Fibroblast of the conjunctiva (primary cell): ENCODE measurements at places on chromosomes 3 and 15.

DNA sequence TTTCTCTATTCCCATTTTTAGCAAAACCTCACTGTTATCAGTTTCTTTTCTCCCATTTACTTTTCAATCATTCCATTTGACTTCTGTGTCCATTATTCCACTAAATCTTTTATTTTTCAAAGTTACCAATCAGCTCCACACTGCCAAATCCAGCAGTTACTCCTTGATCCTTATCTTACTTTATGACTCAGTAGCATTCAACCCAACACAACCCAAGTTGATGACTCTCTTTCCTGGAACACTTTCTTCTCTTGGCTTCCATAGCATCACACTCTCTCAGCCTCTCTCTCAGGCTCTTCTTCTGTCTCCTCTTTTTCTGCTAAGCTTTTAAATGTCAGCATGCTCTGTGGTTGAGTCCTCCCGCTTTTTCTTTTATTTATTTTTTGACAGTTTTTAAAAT, 36.3 kb downstream of the RASGRP1 start:
- no peak for DNase-seq

DNA sequence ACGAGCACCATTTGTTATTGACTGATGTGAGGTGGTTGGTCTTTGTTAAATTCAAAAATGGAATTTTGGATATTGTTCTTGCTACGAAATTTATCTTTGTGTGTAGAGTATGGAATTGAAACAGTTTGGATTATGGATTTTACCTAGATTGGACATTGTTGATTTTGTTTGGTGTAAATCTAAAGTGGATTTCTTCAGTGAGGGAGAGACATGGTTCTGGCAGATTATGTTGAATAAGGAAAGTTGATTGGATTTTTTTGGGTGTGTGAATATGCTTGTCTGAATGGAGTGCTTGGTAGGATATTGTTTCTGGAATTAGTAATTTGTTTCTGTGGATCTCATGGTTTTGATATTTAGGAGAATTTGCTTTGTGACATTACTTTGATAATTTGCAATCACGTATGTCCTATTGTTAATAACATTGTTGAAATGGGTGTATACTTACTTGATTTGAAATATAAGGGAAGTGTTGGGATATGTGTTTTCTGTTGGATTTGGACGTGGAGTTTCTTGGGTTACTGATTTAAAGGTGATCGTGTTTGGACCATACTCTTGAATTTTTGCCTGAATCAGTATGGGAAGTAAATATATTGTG, 1.0 kb upstream of the CHD2 start:
- no peak for DNase-seq

GRCh38 chr3:52028572-52028971, 27.8 kb downstream of the DUSP7 start:
- DNase-seq, result no peak

DNA sequence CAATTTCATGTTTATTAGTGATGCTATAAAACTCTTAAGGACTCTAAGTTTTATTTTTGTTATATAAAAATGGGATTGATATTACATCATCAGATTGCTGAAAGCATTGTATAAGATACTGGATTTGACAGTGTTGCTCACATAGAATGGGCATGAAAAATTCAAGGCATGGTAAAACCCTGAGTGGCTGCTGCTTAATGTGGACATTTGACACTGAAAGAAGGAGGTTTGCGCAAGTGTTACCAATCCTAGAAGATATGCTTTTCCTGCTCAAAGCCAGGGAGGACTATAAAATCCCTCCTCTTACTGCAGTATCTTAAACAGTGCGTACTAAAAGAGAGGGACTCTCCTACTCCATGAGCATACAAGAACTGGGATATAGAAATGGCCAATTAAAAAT, 65.8 kb upstream of the PTX3 start:
- no peak for DNase-seq

GRCh38 chr15:67403428-67404154, 117.3 kb upstream of the C15orf61 start:
- DNase-seq, result no peak

GRCh38 chr15:46854564-46854963, 862.7 kb upstream of the SEMA6D start:
- no peak for DNase-seq

GRCh38 chr3:150922611-150923010, 17.4 kb upstream of the MINDY4B start:
- DNase-seq, result no peak

- DNase-seq, result no peak
These were observed 11.4 kb downstream of the TRAK1 start for GRCh38 chr3:42102571-42102970.

DNA sequence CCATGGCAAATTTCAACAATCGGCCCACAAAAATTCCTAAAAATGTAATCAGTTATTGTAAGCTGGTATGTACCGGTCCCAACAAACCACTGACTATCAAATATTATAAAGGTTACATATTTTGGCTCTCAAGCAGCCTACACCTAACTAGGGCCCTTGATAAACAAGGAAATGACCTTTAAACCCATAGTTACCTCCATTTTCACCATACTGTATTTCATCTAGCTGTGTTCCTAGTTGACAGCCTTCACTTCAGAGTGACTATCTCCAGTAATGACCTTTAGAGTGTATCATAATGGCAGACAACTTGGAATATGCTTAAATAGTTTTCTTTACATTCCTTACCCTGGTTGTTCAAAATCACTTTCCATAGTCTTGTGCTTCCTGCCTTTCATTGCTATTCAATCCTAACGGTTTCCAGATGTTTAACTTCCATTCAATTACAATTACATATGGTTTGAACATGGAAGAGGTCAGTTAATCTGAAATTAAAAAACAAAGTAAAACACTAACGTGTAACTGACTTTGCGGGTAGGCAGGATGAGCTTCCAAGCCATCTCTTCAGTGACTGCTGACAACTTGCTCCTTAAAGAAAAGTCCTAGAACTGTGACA, 111.9 kb upstream of the TSC22D2 start:
- no peak for DNase-seq

- no peak for DNase-seq
These were observed 93.8 kb upstream of the TGFBR2 start for GRCh38 chr3:30512576-30512975.

GRCh38 chr3:55200906-55201305, 273.0 kb upstream of the LRTM1 start:
- DNase-seq, result no peak

DNA sequence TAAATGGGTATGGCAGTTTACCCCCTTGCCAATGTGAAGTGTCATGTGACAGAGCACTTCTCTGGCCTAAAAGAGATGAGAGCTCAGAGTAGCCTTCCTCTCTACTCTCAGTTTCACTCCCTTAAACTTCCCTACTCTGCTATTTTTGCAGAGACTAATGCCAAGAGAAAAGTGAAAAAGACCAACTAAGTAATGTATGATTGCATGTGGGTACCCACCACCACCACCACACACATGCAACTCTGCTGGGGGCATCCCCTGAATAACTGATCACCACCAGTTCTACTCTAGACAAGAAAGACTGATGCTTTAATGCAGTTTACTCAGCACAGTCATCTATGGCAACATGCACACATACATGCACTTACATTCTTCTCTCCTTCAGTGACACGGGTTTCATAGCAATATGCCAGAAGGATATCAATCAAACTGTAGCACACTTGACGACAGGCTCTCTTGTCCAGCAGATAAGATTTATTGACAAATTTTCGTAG, 31.3 kb downstream of the SHQ1 start:
- no peak for DNase-seq

GRCh38 chr15:68526269-68526668, 52.5 kb upstream of the CORO2B start:
- DNase-seq, result no peak

GRCh38 chr3:133944641-133945380, 49.1 kb upstream of the RAB6B start:
- DNase-seq, result peak; percentile 92

GRCh38 chr3:107928084-107928445, 162.8 kb downstream of the CD47 start:
- DNase-seq, result no peak

DNA sequence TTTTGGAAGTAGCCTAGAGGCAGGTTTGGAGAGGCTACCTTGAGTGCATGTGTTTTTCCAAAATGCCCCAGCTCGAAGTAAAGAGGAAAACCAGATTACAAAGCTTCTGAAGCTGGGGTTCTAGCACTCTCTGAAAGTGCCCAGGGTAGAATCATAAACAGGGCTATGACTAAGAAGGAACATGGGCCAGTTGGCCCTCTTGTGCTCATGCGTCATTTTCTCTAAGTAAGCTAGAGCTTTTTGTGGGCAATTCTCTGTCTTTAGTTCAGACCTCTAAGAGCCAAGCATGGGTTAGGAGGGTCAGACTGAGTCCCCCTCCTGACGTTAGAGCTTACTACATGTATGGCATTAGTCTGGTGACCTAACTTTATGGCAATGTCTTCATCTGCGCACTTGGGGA, 129.5 kb upstream of the UMPS start:
- no peak for DNase-seq

DNA sequence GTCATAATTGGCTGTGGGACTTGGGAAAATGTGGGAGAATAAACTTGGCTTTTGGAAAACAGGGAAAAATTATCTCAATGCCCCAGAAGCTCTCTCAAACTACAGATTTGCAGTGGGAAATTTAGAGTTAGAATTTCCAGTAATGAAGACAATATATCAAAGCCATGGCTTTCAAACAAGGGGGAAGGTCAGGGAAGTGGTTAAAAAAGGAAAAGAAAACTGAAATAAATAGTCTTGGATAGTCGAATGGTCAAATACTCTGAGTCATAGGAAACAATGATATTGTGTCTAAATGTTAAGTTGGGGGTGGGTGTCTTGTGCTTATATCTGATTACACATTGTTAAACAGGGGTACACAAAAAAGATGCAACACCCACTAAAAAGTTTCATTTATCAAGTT, 272.4 kb upstream of the COL8A1 start:
- DNase-seq, result no peak

DNA sequence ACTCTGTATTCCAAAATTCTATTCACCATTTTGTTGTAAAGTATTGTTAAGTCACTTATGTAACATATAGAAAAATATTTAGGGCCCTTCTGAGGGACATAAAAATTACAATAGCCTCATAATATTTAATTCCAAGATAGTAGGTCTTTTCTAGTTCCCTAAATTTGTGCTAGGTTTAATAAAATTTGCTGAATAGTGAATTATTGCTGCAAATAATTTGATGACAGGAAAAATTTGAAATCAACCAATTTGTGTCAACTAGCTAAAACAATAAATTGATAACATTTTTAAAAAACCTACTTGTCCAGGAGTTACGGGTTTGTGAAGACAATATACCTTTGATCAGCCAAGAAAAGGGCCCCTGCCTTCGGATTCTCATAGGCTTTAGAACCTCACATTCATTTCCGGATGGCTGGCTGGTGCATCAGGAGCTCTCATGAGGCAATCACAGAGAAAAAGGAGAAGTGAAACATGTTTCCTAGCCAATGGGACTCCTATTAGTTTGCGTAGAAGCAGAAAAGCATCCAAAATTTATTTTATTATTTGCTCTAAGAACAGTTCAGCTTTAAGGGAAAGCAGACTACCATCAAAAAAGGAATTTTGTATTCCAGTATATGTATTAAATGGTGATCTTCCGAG, 177.2 kb downstream of the LRRC3B start:
- no peak for DNase-seq

DNA sequence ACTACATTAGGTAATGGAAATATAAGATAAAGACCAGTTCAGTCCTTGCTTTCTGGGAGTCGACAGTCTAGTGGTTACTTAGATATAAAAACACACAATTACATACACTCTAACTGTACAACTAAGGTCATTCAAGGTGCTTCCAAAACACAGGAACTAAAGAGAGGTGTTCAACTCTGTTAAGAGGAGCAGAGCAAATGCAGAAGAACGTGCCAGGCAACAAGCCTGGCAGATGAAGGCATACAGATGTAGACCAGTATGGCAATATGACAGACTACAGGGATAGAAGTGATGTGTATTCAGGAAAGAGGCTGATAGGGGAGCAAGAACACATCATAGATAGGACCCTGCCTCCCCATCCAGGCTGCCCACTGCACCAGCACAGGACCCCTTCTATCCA, 78.3 kb downstream of the CBLB start:
- DNase-seq, result no peak

DNA sequence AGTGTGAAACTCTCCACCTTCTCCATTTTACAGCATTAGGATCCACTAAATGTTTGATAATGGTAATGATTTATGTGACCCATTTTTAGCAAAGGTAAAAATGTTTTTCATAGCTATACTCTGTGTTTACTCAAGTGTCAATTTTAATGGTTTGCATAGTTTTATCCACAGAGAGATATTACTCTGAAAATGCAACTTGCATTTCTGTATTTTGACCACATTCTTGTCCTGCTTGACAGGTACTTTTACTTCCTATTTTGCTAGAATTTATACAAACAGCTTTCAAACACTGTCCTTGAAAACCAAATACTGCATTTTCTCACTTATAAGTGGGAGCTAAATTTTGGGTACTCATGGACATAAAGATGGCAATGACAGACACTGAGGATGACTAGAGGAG, 62.9 kb downstream of the SERPINI1 start:
- DNase-seq, result no peak

DNA sequence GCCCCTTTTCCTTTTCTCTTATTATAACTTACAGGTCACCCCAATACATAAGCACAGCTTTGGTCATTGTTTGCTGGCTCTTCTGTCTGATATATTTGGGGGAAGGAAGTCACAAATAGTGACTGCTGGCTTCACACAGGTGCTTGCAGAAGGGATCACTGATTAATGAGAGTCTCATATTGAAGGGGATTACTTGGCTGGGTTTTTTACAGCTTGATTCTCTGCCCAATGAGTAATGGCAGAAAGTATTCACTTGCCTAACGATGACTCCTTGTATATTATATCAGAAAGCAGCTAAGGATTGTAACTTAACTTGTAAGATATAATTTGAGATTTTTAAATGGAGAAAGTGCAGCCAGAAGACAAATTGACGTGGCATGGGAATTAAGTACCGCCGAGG, 119.3 kb upstream of the PFN2 start:
- no peak for DNase-seq

- DNase-seq, result peak; percentile 51
These were observed 11.8 kb downstream of the TNK2 start for GRCh38 chr3:195896361-195897080.

DNA sequence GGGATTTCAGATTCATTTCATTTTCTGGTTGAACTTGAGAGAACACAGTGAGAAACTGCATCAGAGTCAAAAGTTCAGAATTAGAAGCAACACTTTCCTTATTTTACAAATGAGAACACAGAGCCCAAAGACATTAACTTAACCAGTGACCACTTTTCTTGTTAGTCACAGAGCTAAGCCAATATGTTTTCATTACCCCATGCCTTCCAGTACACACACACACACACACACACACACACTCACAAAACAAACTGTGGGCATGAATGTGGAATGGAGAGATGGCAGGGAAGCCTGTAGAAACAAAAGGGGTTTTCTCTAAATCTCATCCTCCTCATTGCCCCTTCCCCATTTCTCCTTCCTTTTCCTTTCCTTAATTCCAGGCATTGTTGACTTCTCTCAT, 267.4 kb upstream of the GADL1 start:
- DNase-seq, result no peak
